Activated naive CD4-positive, alpha-beta T cell treated with anti-CD3 and anti-CD28 coated beads, Interleukin-2, amount 50 U/mL, for 72 hours (primary cell): ENCODE measurements at places on chromosomes 11 and 22. TPM values are rescaled to one million over a fixed set of nuclear protein-coding genes. Genes with fewer than 3 reads are reported as not detected.

SERPIND1 gene
- total RNA-seq = not detected

UBQLNL gene
- total RNA-seq = 0.32 TPM

BTBD18 gene
- total RNA-seq = not detected

ANO5 gene
- not detected for total RNA-seq
